ENCODE measurements at places on chromosomes 6 and 20.

DNA sequence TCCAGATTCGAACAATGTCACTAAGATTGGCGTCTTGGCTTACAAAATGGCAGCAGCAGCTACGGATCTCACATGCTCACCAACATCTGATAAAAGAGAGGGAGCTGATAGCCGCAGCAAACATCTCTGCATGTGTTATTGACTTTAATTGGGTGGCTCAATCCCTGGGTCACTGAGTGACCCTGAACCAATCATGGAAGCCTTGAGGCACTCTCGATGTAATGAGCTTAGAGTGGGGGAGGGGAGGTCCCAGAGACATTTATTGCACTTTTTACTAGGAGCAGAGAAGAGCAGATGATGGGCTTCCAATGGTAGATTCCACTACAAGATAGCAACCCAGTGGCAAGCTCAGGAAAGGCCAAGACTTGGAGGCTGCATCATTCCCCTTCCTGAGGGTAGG lies 238.7 kb downstream of the BMP7 start:
- no peak for DNase-seq

DNA sequence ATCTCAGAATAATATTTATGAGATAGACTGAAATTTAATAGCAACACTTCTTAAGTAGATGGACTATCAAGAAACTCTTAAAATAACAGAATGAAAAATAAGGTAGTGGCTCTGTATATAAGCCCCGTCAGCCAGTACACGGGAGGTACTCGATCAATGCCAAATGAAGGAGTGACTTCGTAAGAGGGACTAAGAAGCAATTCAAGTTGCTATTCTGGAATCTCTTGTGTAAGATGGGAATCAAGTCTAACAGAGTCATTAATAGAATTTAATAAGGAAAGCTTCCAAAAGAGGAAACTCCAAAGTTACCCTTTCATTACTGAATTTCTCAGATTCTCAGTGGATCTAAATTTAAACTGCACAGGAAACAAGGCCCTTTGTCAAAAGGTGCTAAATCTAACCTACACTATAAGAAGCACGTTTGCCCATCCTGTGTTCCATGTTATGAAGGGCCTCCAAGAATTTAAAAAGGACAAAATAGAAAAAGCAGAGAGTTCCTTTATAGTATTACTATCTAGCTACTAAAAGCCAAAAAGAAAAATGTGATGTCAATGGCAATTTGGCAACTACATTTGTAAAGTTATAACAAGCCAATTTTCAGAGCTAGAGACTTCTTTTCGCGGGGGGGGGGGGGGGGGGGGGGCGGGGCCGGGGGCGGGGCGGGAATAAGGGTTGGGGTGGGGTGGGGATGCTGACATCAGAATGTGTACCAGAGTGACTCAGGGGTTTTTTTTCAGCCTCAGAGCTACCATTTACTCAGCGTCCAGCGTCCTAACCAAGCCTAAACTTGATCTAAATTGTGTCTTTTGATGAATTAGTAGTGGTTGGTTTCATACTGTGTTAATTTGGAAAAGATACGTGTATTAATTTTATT lies 200.6 kb downstream of the GMPR start:
- DNase-seq = no peak

DNA sequence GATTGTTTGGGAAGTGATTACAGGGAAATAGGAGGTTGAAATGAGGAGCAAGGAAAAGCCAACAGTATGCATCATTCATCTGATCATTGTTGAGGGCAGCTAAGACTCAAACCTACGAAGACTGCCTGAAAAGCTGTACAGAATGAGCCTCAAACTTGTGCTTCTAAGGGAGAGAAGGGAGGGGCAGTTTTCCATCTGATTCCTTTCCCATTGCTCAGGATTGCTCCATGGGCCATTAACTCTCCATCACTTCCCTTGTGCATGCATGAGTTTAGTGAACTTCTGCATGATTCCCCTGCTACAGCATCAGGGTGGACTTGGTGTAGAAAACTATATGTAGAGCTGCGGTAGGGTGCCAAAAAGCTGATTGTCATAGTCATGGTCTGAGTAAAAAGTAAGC lies 742.7 kb upstream of the SLC35B3 start:
- DNase-seq = no peak

- no peak for DNase-seq
Observed at GRCh38 chr6:141653590-141653989, 479.1 kb upstream of the GJE1 start.

DNA sequence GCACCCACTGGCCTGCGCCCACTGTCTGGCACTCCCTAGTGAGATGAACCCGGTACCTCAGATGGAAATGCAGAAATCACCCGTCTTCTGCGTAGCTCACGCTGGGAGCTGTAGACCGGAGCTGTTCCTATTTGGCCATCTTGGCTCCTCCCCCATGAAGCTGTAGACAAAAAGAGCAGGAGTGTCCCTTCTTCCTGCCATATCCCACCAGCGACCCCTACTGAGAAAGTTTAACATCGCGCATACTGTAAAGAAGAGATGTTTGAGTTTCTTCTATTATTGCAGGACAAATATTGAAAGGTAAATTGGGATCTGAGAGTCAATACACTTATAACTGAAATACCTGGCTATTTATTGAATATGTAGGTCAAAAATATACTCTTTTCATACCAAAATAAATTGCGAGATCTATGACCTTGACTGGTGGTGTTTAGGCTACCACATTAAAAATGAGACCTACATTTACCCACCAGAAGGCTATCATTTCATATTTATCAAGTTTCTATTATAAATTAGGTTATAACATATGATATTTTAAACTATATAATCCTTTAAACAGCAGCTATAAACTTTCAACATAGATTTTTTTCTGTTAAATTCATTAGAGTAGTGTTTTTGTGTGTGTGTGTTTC lies 586.3 kb downstream of the HTR1B start:
- no peak for DNase-seq

GRCh38 chr6:135474362-135474761 lies 23.2 kb downstream of the AHI1 start:
- DNase-seq = no peak

GRCh38 chr6:85677234-85677956 lies 34.7 kb upstream of the SYNCRIP start:
- DNase-seq = no peak

- DNase-seq = no peak
Observed at GRCh38 chr20:34014878-34015277, 21.2 kb downstream of the RALY start.

DNA sequence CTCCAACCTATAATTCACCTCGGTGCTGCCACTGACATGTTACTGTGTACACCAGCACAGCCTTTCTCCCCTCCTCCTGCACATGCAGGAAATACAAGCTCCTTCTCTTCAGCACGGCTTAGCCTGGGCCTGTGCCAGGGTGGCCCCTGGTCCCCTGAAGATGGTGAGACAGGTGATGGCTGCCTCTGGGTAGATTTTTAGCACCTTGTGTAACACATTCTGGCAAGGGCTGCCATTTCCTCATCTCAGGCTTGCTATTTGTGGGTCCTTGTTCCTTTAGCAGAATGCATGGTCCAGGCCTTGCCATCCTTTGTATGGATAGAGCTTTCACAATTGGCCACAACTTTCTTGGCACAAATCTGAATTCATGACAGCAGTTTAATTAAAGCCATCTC lies 151.3 kb downstream of the CDC5L start:
- no peak for DNase-seq

DNA sequence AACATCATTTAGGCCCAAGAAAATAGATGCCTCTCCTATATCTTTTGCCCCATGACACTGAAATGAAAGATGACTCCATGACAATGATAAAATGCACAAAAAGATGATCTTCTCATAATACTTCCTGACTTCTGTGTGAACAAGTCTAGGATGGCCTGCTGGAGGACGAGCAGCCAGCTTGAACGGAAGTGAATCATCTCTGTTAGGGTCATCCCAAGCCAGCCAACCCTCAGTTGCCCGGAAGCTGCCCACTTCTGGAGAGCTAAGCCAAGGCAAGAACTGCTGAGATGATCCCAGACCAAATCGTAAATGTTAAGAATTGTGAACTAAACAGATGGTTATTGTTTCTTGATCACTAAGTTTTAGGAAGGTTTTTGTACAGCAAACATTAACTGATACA lies 249.7 kb upstream of the HS3ST5 start:
- no peak for DNase-seq

DNA sequence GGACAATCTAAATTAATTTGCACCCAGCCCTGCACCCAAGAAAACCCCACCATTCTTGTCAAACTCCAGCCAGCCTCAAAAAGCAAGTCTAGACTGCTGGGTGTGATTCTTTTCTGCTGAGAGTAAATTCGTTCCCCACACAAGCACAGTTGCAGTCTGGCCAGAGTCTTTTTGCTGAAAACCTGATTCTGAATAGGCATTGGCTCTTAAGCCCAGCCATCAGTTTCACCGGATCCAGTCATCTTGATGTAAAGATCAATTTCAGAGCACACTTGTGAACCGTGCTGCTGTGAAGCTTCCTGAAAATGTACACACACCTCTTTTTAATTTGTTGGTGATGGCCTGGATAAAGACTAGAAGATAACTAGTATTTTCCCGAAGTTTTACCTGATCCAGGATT lies 159.4 kb upstream of the GGTLC1 start:
- DNase-seq = no peak

DNA sequence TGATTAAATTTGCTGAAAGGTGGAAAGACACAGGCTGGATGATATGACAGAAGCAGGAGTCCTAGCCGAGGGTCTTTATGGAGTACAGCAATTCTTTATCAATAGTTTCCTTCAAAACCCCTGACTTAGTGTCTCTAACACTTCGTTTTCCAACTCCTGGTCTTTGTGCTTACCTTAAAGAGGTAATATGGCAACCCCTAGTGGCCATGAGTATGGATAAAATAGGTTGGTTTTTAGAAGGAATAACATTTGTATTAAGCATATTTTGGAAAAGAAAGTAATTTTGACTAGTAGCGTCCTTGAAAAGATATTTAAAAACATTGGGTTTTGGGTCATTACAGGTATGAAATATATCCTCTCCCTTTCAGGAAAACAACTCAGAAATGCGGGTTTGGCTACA lies 51.9 kb downstream of the VGLL2 start:
- DNase-seq = no peak

DNA sequence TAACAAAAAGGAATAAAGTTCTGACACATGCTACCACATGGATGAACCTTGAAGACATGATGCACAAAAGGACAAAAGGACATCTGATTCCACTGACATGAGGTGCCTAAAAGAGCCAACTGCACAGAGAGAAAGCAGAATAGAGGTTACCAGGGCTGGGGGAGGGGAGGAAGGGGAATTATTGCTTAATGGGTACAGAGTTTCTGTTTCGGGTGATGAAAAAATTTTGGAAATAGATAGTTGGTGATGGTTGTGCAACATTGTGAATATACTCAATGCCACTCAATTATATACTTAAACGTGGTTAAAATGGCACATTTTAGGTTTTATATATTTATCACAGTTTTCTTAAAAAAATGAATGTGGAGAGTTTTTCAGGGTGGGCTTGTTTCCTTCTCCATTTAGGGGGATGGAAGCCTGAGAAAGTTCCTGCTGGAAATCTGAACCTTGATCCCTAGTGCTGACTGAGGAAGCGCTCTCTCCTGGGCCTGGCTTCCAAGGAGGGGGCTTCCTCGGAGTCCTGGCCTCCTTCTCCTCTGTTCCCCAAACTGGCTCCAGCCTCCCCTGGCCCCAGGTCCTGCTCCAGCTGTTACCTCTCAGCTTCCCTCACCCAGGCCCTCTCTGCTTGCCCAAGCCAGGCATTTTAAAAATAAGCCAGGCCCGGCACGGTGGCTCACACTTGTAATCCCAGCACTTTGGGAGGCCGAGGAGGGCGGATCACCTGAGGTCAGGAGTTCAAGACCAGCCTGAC lies 79.2 kb downstream of the NOL4L start:
- DNase-seq = no peak

DNA sequence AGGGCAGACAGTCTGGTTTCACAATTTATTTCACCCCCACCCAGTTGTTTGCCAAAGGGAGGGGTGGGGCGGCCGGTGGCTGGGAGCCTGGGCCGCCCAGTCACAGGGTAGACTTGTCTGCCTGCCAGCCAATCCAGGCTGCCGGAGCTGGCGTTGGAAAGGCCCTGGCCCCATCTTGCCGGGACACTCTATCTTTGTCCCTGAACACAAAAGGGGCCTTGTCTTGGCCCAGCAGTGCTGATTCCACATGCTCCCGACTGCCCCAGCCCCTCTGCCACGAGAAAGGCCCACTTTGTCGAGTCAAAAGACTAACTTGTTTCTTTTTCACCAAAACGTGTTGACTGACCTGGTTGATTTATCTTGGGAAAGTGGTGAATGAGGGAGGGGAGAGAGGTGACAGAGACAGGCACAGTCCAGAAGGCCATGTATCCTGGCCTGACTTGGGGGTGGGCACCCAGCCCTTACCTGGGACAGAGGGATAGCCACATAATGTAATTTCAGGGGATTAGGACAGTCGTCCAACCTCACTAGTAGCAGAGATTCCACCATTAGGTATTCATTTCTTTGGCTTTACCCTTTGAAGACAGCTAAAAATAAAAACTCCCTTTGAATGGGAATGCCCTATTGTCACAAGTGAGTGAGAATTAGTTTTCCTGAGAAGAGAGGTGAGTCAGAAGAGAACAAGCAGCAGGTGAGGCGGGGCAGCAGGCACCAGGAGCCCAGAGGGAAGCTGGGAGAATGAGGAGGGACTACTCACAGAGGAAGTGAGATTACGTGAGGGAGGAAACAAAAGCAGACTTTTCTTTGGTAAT lies 67.0 kb upstream of the SIRPA start:
- no peak for DNase-seq

GRCh38 chr20:37376324-37376723 lies 30.4 kb downstream of the SRC start:
- no peak for DNase-seq

DNA sequence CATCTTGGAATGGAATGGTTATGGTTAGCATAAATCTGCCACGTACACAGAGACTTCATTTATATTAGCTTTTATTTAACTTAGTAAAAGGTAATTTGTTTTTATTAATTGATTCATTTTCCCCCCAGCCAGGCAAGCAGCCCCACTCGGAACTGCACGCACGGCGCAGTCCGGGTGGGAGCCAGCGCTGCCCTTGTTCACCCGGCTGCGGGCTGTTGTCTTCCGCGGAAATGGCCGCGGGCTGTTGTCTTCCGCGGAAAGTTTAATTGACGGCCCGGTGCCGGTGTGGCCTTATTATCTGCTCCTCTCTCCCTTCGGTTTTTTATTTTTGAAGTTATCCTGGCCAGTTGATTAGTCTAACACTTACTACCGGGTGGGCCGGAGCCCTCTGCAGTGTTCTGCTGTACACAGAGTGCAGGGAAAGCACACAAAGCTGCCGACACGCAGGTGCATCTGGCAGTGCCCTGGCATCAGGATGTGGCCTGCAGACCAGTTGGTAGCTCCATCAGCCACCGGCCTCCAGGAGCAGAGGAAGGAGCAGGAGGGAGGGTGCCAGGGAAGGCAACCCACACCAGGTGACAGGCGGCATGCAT lies 270.5 kb downstream of the CDH4 start:
- no peak for DNase-seq

- peak; percentile 41 for DNase-seq
Observed at GRCh38 chr6:44078827-44079671, 48.2 kb downstream of the MRPL14 start.

- DNase-seq = no peak
Observed at GRCh38 chr6:1233924-1234323, 78.0 kb upstream of the FOXQ1 start.

- DNase-seq = no peak
Observed at GRCh38 chr20:9306521-9306920, 207.9 kb upstream of the LAMP5 start.
